ENCODE measurements at places on chromosomes 7 and 10.
A peak's percentile ranks its signal among the peaks of the same experiment; 100 is the strongest.

DNA sequence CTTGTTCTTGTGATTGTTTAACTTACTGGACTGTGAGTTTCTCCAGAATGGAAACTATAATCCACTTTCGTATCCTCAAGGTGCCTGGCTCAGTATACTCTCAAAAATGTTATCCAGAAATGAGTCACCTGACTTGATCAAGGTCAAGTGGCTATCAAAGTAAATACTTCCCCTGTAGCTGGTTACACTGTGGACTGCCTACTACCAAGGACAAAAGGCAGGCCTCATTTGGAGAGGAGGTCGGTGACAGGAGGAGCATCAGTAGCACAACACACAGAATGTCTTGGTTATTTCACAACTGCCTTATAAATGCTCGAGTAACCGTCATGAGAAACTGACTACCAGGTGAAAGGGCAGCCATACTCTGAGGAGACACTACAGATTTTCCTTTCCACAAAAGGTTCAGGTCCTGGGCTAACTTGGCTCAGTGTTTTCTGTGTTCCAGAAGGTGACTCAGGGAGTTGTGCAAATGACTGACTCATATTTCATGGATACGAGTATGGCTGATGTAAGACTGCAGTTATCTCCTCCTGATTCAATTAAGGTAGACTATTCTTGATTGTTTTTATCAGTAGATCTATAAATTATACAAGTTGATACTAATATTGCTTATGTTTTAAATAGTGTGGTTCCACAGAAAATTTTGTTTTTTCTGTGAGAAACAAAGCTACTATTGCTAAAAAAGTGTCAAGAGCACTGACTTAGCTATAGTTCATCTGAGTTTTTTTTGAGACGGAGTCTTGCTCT, 4.2 kb upstream of the CCNY start:
- DNase-seq = no peak

DNA sequence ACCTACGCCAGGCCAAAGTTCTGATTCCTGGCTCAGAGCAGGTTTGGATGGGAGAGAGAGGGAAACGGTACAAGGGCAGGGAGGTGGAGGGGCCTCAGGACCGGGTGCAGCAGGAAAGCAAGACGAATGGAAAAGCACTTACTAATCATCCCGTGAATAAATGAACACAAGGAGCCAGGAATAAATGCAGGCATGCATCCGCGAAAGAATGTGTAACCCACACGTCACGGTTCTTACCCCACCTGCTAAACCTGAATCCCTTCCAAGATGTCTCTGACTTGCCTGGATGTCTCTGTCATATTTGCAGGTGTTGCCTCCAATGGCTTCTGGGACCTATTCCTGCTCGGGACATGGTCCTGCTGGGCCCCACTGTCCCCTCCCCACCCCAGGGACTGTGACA, 335.2 kb upstream of the RNF32 start:
- DNase-seq = no peak

GRCh38 chr7:47942132-47942531, 6.1 kb downstream of the PKD1L1 start:
- no peak for DNase-seq

- no peak for DNase-seq
Measured at GRCh38 chr7:37224746-37225145, 223.9 kb downstream of the ELMO1 start.

- DNase-seq = no peak
Measured at GRCh38 chr10:68202960-68203353, 29.0 kb downstream of the ATOH7 start.

DNA sequence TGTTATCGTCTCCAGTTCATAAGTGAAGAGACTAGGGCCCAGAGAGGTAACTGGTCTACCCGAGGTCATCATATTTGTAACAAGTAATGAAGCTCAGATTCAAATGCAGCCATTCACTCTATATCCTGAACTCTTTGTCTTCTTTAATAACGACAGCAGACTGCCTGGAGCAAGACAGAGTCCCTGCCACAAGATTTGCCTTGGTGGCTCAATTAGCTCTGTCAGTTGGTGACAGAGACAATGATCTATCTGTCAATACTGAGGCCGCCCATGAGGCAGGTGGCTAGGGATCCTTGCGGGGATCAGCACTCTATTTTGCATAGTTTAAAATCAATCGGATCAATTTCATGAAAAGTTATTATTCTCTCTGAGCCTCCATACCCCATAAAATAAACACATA, 43.9 kb downstream of the SH3PXD2A start:
- DNase-seq = no peak

DNA sequence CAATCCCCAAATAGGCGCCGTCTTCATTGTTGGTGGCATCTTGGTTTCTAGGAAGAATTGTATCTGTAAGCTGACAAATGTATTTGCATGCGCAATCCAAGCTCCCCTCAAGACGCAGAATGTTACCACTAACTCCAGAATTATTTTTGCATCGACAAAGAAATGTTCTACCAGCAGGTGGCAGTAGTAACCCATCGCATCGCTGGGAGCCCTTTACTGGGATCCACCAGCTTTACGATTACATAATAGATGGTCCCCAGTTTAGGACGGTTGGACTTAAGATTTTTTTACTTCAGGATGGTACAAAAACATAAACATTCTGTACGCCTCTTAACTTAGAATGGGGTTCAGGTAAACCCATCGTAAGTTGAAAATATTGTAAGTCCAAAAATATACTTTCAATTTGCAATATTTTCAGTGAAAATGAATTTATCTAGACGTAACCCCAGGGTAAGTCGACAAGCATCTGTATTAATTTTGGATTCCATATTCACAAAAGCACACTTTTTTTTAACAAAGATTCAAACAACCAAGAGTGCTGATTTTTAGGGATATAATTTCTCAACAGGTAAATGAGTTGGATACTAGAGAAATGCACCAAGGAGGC, 114.0 kb upstream of the COBL start:
- peak; percentile 2 for DNase-seq

DNA sequence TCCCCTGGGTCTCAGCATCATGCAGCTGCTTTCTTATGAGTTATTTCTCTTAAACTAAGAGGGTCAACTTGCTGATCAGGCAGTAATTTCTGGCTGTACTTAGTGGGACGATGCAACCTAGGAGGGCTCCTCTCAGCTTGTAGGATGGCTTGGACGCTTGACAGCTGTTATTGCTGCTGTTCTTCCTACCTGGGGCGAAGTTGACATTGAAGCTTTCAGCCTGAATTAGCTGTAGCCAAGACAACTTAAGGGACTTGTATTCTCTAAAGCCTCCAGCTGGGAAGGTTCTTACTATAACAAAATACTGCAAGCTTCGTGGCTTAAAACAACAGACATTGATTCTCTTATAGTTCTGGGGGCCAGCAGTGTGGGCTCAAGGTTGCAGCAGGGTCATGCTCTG, 224.9 kb downstream of the ACTR3B start:
- no peak for DNase-seq

DNA sequence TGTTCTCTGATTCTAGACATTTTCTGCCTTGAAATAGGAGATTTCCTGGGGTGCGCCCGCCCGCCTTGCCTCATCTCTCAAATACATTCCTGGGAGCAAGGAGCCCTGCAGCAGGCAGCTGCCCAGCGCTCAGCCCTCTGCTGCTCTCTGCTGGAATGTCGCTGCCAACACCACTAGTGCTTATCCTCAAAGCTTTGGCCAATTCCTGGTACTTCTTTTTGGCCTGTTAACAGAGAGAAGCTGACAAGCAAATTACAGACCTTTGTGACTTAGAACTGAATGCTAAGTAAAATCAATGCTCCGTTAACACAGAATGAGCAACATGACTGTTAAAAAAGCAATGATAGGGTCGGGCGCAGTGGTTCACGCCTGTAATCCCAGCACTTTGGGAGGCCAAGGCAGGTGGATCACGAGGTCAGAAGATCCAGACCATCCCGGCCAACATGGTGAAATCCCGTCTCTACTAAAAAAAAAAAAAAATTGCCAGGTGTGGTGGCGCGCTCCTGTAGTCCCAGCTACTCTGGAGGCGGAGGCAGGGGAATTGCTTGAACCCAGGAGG, 41.9 kb upstream of the SYPL1 start:
- DNase-seq = peak; percentile 71

GRCh38 chr7:70700941-70701425, 431.0 kb upstream of the GALNT17 start:
- no peak for DNase-seq

GRCh38 chr10:43193496-43194080, 55.3 kb downstream of the CSGALNACT2 start:
- DNase-seq = no peak

- DNase-seq = no peak
Measured at GRCh38 chr10:42488416-42488815, 150.0 kb downstream of the ZNF33B start.

DNA sequence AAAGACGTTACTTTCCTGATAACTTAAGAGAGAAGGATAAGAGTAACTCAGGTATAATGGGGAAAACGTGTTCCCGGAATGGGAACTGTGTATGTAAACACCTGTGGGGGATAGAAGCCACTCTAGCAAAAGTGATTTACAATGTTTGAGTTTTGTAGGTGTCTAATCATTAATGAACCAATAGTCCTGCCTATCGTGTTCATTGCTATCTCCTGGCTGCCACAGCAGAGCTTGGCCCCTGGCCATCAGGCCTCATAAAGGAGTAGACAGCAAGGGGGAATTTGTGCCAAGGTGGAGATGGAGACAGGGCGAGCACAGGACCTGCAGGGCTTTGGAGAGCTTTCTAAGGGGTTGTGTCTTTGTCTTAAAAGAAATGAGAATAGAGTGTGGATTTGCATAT, 102.1 kb downstream of the GAD2 start:
- DNase-seq = no peak

DNA sequence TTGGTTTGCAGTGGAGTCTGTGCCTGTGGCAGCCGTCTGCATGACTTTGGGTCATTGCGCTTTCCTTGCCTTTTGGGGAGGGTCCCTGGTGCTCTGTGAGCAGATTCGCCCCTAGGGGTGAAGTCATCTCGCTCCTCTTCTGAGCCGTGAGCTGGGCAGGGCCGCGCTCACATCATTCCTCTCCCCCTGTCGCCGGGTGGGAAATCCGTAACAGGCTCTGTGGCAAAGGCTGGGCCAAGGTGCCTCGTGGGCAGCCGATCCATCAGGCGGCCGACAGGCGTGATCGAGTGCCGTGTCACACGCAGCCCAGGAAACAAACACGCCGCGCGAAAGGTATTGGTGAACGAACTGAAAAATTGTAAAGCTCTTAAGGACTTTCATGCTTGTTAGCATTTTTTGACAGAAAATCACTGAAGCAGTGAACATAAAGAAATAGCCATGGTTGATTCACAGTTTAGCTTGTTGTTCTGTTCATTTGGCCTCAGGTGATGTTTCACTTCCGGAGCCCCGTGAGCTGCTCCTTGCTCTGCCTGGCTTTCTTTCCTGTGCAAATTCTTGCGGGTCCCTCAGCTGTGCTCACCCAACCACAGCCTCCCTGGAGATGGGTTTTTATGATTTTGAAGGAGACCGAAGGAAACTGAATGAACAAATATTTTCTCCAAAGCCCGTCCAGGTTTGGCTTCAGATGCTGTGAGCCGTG, 122.1 kb downstream of the NKX6-2 start:
- DNase-seq = no peak

DNA sequence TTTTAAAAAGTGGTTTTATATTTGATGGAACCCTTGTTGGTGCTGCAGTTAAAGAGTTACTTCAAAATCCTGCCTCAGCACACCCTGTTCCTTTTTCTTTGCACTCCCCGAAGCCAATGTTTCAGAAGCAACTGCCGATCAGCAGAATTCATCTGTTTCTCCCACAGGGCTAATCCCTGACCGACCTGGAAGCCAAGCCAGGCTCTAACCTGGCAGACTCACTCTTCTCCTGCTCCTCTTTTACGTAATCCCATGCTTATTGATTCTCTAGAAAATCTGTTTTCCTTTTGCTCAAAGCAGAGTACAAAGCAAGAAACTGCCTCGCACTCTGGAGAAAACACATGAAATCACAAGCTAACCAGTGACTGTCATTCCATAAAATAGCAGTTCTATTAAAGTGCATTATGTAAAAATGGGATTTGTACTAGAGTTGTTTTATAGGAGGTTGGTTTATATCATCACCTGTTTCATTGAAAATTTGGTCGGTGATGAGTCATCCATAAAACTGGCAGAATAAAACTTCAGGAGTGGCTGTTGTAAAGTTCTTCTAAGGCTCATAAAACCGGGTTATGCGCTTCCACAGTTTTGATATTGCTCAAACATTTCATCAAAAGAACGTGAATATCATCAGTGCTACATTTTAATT, 99.9 kb downstream of the CNTNAP2 start:
- no peak for DNase-seq

DNA sequence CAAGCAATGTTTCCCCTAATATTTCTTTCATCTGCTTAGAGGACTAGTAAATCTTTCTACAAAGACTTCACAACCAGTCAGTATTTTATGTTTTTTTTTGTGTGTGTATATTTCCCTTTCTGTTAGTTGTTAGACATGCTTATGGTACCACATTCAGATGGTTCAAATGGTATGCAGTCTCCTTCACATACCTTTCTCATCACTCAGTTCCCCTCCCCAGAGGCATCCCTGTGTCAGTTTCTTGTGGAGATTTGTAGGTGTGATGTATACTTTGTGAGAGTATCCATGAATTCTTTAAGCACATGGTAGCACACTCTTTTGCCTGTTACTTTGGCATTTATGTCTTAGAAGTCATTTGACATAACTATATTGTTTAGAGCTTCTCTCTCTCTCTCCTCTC, 4.4 kb downstream of the ZNF485 start:
- no peak for DNase-seq

- DNase-seq = no peak
Measured at GRCh38 chr7:93211228-93211818, 14.9 kb downstream of the HEPACAM2 start.

DNA sequence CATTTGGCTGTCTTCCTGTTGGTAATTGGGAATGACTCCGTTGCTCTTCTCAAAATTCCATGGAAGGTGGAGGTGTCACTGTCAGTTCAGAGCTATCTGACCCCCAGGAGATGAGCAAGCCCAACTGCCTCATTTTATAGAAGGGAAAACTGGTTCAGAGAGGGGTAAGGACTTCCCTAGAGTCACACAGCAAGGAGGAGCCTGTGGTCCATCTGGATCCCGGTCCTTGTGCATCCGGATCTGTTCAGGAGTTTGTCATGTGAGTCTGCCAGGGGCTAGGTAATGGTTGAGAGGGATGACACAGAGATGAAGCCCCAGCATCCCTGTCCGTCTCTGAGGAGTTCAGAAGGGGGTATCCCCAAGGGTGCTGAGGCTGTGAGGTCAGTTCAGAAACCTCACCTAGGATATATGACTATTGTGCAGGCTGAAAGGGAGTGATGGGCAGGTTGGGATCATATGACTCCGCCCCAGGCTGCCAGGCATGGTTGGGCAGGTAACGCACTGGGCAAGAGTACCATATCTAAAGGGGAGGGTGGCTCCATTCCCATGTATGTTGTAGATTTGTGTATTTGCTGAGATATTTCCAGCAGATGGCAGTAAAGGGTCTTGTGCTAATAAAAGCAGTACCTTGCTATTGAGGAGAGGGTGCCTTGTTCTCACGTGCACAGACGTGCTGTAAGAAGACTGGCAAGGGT, 16.0 kb upstream of the SLC29A3 start:
- DNase-seq = no peak

Data from GM06990 (cell line).